ENCODE measurements at places on chromosomes 1 and 21.

DNA sequence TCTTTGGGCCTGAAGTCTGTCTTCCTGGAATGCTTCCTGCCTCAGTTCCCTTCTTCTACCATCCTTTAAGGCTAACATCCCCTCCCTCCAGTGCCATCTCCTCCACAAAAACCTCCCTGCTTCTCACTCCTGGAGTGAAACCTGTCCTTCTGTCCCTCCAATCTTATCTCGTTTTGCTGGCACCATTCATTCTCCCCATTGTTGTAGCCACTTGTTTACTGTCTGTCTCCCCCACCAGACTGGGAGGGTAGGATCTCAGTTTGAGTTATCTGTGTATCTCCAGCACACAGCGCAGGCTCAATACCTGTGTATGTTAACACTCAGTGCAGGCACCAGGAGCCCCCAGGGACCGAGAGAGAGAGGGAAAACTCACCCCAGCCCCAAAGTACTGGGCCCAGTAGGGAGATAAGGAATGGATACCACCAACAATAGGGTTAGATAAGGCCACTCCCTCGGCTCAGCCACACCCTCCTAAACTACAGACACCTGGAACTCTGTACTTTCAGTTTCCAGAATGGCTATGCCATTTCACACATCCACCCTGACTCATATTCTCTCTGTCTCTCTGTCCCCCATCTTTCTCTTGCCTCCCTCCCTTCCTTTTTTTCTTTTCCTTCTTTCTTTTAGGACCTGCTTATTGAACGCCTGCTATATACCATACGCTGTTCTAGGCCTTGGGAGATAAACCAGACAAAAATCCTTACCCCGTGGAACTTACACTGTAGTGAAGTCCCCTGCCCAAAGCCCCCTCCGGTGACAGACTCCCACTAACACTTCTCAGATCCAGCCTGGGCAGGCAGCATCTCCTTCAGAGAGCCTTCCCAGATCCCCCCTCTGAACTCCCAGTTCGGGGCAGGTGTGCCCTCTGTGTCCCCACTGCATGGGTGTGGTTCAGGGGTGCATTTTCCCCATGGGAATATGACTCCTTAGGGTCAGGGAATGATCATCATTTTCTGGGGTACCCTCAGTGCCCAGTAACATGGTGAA, 3.3 kb upstream of the SSBP3 start:
- DNase-seq: no peak

- DNase-seq: no peak
Measured at GRCh38 chr1:219124163-219124562, 49.5 kb upstream of the LYPLAL1 start.

GRCh38 chr1:180920702-180921101, 8.0 kb downstream of the KIAA1614 start:
- peak; percentile 27 for DNase-seq

DNA sequence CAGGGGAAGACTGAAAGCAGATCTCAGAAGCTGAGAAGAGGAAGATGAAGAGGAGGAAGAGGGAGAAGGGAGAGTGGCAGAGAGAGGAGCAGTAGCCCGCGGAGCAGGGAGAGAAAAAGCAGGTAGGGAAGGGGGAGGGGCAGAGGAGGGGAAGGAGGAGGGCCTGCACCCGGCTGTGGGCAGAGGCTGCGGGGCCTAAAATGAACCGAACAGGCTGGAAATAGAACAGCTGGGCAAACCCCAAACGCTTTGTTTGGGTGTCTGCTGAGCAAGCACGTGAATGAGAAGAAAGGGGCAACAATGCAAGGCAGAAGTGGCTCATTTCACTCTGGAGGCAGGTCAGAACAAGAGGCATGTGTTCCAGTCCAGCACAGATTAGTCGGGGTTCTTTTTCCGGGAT, 33.5 kb downstream of the KCNC4 start:
- DNase-seq: no peak

- DNase-seq: no peak
Measured at GRCh38 chr21:35489389-35489980, 440.4 kb upstream of the RUNX1 start.

DNA sequence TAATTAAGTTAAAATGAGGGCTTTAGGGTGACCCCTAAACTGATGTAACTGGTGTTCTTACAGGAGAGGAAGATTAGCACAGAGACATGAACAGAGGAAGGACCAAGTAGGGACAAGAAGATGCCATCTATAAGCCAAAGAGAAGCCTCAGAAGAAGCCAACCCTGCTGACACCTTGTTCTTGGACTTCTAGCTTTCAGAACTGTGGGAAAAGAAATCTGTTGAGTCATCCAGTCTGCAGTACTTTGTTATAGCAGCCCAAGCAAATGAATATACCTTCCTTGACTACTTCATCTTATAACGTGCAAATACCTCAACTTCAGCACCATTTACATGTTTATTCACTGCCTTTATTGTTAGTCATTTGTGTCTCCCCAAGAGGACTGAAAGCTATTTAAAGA, 3.4 kb downstream of the ZBTB21 start:
- no peak for DNase-seq

- DNase-seq: peak; percentile 15
Measured at GRCh38 chr1:45654540-45655280, 30.9 kb upstream of the CCDC17 start.

GRCh38 chr1:65527190-65527589, 106.7 kb downstream of the LEPR start:
- DNase-seq: peak; percentile 51

- peak; percentile 91 for DNase-seq
Measured at GRCh38 chr1:227343727-227344551, 25.6 kb upstream of the CDC42BPA start.

DNA sequence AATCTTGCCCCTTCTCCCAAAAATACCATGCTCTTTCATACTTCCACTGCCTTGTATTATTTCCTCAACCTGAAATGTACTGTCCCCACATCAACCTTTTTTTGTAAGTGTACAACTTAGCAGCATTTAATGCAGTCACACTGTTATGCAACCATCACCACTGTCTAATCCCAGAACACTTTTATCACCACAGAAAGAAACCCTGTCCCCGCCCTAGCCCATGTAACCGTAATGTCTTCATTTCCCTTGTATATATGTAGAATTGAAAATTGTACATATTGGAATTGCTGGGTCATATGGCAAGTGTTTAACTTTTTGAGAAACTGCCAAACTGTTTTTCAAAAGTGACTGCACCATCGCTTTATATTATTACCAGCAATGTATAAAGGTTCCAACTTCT, 37.4 kb downstream of the PTP4A2 start:
- DNase-seq: no peak

- peak; percentile 98 for DNase-seq
Measured at GRCh38 chr1:61079898-61080336, 2.4 kb upstream of the NFIA start.

- no peak for DNase-seq
Measured at GRCh38 chr1:248576260-248576980, 1.9 kb upstream of the OR2T34 start.

DNA sequence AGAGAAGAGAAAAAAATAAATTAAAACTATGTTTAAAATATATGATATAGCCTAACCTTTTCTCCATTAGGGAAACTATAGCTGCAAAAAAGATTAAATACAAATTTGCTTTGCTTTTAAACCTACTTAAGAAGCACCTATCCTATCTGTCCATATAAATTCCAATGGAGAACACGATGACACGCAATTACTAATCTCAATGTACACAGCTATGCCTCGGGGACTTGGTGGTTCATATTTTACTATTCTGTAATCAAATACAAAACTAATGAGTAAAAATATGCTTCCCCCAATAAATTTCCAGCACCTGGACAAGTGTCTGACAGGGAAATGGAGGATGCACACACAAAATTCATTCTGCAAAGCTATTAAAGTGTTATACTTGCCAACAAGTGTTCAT, 386.4 kb downstream of the LMO4 start:
- no peak for DNase-seq

GRCh38 chr1:168234846-168235547, 9.2 kb downstream of the SFT2D2 start:
- peak; percentile 59 for DNase-seq

DNA sequence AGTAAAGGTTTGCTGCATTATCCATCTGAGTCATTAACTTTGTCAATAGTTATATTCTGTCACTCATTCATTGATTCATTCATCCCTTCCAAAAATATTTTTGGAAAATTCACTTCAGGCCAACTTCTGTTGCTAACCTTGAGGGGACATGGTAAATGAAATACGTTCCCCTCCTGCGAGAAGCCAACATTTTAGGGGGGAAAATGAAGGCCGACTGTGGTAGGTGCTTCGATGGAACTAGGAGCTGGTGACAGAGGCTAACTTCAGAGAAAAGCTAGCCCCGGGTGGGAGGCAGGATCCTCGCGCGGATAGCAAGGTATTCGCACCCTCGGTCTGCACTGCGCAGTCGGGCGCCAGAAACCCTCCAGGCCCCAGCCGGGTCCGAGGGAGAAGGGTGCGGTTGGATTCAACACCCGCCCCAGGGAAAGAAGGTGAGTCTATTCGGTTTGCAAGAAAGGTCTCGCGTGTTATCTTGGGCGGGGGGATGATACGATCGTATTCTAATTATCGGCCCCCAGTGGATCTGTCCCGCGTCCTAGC, 646 bp upstream of the RRP15 start:
- no peak for DNase-seq

DNA sequence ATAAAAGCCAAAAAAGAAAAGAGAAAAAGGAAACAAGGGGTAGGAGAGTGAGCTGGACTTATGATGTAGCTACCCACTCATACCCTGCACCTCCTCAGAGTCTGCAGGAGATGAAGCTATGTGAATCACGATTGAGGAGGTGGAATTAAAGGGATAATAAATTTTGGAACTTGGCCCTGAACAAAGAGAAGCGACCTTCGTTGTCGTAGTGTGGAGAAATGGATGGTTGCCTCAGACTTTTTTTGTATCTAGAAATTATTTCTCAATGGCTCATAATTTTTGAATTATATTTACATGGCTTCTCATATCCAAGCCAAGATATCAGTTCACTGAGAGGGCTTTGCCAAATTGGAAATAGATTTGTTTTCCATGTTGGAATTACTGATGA, 37.8 kb upstream of the SIPA1L2 start:
- no peak for DNase-seq

DNA sequence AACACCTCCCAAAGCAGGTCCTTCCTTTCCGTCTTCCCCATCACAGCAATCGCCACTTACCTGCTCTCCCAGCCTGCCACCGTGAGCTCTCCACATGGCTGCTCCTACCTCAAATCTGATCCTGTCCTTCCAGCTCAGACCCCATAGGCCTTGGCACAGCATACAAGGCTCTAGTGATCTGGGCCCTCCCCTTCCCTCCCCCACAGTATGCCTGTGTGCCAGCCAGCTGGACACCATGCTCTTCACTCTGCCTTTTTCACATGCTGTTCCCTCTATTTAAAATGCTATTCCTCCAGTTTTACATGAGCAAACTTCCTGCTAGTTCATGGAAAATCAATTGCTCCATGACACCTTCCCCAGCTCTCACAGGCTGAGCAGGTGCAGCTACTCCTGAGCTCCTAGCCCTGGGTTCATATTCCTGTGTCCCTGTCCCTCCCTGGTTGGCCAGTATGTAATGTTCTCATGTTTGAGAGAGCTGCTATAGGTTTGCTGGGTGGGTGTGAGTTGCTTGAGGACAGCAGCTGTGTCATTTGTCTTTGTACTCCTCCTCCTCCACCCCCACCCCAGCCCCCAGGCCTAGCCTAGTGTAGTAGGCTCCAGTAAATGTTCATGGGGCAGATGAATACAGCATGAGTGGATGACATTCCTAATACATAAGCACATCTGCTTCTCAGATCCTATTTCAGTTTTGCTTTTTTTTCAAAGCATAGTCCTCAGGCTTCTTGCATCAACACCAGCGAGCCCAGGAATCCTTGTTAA, 6.3 kb upstream of the TNNT2 start:
- DNase-seq: peak; percentile 59

GRCh38 chr1:217332431-217333065, 298.3 kb downstream of the GPATCH2 start:
- DNase-seq: peak; percentile 32

DNA sequence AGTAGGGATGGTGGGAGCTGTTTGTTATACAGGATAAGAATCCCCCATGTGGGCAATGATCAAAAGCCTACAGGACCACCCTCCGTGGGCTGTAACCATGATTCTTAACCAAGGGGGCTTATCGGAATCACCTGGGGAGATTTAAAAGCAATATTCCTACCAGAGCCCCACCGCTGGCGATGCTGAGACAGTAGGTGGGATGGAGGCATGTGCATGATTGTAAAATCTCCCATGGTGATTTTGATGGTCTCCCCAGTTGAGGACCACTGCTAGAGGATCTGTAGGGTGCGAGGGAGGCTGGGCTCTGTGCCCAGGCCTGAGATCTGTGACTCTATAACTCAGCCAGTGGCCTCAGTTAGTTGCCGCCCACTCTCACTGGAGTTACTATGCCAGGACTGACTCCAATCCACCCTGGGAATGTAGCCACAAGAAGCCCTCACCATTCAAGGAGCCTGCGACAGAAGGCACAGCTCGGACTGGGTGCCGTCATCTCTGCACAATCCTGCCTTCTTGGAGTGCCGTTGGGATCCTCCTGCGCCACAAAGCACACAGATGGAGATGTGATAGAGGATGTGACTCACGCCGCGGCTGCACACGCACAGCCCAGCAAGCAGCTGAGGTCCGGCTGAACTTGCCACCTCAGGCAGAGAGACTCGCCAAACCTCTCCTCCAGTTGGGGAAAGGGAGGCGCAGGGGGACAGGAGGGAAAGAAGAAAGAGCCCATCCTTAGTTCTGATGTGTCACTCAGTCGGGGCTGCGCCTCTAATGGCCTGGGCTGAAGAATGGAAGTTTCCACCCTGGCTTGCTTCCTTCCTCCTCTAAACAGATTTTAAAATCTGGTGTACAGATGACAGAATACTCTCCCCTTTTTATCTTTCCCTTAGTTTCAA, 26.5 kb downstream of the AKNAD1 start:
- peak; percentile 90 for DNase-seq

GRCh38 chr1:116832308-116832931, 77.3 kb upstream of the PTGFRN start:
- no peak for DNase-seq

GRCh38 chr21:42118901-42119300, 47.8 kb downstream of the UMODL1 start:
- DNase-seq: no peak

DNA sequence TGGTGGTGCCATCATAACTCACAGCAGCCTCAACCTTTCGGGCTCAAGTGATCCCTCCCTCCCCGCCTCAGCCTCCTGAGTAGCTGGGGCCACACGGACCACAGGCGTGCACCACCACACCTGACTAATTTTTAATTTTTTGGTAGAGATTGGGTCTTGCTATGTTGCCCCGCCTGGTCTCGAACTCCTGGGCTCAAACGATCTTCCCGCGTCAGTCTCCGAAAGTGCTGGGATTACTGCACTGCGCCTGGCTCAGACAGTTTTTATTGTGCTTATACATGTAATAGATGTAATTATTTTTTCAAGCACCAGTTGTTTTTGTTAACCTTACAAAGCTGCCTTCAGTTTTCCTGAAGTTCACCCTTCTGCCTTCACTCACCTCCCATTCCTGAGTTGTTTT, 38.0 kb upstream of the HMGN1 start:
- no peak for DNase-seq

DNA sequence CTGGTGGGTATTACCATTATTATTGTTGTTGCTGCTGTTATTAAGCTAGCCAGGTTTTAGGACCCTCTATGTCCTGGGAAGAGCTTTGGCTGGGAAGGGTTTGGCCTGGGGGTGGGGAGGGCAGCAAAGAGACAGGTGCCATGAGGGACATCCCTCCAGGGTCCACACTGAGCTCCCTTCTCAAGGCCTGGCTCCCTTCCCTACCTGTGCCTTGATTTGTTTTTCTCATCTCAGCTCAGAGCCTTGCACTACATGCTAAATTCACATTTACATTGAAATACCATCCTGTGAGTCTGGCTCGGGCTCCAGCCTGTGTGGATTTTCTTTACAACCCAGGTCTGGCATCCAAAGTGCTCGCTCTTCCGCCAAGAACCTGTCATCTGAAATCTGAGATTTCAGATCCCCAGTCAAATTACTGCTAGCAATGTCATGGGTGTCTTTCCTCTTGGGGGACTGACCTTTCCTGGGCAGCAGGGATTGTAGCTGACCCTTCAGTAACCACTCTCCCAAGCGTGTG, 536.3 kb downstream of the PTPRU start:
- no peak for DNase-seq
